BE2C (cell line): ENCODE measurements at places on chromosomes 7 and 10.

DNA sequence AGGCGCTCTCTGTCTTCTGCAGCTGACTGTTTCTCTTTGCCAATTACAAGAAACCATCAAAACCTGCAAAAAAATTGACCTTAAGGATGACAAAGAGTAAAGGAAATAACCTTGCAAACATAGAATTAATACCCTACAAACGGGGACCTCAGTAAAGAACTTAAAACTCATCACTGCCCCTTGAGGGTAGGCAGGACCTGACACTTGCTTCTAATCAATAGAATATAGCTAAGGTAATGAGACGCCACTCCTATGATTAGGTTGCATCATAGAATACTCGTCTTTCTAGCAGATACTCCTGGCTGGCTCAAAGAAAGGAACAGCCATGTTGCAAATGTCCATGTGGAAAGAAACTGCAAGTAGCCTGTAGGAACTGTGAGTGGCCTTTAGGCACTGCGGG is 140.0 kb downstream of the XPNPEP1 start:
- no peak for DNase-seq

DNA sequence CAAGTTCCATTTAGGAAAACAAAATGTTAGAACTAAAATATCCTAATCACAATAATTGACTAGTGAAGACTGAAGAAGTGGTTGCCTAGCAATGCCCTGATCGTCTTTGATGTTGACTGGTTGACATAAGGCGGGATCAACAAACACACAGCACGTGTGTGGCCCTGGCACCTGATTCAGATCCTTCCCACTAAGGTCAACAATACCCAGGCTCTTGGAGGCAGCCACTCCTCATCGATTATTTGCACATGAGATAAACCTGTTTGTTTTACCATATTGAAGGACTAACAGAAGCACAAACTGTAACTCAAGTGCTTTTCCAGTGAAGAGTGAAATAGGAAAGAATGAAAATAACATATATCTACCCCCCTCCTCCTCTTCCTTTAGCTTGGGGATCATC is 15.6 kb downstream of the FANK1 start:
- DNase-seq: no peak

DNA sequence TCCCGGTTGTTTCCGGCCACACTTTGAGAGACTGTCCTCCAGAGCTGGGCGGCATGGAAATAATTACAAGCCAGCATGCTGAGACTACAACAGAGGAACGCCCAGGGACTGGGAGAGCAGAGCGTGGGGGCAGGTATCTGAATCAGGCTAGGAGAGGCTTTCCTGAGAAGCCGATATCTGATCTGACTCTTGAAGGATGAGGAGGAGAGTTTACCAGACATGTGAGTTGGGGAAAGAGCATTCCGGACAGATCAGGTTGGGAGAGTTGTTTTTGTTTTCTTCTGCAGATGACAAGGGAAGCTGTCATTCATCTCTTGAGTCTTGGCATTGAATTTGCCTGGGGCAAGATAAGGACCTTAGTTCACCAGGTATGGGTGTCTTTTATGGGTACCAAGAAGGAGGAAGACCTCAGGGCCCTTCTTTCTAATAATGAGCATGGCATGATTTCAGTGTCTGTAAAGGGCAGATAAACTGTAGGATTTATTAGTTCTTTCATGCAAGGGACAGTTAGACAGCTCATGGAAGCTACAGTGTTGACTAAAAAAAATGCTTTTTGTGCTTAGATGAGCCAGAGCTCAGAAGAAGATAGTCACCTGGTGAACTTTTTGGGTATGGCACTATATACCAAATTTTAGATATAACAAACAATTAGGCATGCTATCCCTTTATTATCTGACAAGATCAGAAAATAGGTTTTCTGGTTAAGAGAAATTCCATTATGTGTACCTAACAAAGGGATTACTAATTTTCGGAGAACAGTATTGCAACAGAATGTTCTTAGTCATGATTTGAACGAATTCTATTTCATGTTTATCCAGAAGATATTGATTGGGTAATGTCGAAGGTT is 36.2 kb downstream of the WBP1L start:
- no peak for DNase-seq

DNA sequence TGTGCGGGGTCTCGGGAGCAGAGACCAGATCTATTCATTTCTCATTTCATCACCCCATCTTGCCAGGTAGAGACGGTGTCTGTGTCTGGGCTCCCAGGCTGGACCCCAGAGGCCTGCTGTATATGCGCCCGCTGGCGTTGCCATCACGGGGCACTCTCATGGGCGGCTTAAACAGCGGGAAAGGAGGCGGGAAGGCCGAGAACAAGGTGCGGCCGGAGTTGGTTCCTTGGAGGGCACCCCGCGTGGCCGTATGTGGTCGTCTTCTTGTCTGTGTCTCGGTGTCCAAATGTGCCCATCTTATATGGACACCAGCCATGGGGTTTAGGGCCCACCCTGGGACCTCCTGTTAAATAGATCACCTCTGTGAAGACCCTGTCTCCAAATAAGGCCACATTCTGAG is 2.1 kb upstream of the CFAP46 start:
- no peak for DNase-seq

GRCh38 chr10:59047180-59047579 is 129.3 kb upstream of the PHYHIPL start:
- no peak for DNase-seq

DNA sequence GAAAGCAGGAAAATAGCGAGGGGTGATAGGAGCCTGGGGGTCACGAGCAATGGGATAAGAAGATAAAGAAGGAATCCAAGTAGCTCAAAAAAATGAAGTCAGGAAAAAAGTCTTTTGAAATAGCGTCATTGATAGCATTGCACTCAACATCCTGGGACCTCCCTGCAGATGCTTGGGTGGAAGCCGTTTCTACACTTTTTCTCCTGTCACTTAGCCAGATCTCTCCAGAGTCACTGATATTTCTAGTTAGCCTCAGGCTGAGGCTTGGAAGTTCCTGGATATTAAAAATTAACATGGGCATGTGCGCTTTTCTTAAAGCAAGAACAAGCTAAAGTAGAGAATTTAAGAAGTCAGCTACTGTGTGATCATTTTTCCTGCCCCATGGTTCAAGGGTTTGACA is 39.5 kb upstream of the CHST15 start:
- DNase-seq: no peak

- DNase-seq: peak; percentile 59
Measured at GRCh38 chr7:16739863-16740622, 13.5 kb upstream of the TSPAN13 start.

- DNase-seq: no peak
Measured at GRCh38 chr7:51455513-51455912, 138.9 kb upstream of the COBL start.

- no peak for DNase-seq
Measured at GRCh38 chr10:11578802-11579255, 32.6 kb downstream of the USP6NL start.

DNA sequence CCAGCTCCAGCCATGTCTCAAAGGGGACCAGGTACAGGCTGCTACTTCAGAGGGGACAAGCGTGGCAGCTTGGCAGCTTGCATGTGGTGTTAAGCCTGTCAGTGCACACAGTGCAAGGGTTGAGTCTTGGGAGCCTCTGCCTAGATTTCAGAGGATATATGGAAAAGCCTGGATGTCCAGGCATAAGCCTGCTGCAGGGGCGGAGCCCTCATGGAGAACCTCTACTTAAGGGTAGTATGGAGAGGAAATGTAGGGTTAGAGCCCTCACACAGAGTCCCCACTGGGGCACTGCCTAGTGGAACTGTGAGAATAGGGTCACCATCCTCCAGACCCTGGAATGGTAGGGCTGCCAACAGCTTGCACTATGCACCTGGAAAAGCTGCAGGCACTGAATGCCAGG is 7.7 kb upstream of the NT5C3A start:
- no peak for DNase-seq

- no peak for DNase-seq
Measured at GRCh38 chr7:73974101-73974947, 53.6 kb upstream of the ELN start.

DNA sequence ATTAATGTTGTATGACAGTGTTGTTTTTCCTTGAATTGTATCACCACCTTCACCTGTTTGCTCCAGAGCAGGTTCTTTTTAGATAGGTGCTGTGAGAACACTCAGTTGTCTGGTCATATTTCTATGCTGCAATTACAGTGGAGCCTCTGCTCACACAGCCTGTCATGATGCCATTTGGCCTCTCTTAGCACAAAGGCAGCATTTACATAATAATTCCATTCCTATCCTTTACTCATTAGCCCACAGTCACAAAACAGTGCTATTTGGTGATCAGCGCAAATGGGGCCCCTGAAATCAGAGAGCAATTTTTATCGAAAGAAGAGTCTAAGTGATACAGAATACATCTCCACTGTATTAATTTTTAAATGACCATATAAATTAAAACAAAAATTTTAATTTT is 13.8 kb upstream of the DGKI start:
- DNase-seq: no peak

- DNase-seq: no peak
Measured at GRCh38 chr7:129557686-129558481, 53.6 kb upstream of the NRF1 start.

DNA sequence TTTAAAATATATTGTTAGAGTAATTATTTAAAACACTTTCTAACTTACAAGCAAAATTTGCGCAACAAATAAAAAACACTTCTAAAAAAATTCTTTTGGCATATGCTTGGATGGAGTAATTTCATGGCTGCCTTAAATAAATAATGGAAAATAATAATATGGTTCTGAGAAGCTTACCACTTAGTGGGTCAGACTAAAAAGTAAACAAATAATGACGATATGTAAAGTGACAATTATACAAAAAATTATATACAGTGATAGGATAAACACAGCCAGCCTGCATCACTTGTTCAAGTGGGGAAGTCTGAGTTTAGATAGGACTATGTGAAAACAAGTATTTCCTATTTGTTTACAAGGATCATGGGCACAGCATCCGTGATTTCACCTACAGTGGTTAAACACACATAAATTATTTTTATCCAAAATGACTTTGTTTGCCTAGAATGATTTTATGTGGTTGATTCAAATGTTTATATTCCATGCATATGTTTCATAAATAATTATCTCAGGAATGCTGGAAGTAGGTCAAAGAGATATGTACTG is 141.7 kb upstream of the SEMA3D start:
- no peak for DNase-seq

GRCh38 chr7:74084722-74085578 is 1.3 kb downstream of the LIMK1 start:
- no peak for DNase-seq

DNA sequence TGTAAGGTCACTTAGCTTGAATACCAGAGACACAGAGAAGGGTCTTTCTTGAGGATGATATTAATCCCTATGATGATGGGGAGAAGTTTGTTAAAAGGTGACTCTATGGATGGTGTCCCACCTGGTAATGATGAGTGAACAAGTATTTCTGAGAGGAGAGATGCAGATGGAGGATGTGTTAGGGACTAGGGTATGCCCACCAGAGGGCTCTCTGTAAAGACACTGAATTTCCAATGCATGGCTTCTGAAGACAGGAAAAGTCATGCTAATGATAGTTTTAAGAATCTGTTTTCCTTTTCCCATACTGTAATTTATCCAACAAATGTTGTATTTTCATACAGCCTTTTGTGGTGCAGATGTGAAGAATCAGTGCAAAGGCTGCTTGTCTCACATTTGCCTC is 1250.9 kb upstream of the CELF2 start:
- DNase-seq: no peak

DNA sequence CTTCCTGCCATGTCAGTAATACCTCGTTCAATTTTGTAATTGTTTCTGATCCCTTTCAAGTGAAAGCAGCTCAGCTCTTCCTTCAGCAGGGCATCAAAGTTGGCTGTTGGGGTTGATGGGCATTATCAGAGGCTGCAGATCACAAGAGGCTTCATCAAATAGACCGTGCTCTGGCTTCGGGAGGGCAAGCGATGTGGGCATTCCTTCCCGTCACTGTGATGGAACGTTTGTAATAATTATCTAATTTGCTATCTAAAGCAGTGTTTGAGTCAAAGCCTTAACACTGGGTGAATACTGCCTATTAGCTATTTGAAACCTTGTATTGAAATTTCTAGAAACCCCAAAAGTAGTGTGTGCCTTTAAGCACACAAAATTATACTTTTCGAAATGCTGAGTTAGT is 170.1 kb downstream of the OTUD1 start:
- no peak for DNase-seq

DNA sequence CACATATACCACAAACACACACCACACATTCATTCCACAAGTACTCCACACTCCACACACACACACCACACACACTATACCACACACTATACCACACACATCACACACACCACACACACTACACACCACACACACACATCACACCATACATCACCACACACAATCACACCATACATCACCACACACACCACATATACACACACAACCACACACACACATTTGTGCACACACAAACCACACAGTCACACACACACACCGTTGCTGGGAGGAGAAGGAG is 112.8 kb downstream of the PTPN20 start:
- no peak for DNase-seq

DNA sequence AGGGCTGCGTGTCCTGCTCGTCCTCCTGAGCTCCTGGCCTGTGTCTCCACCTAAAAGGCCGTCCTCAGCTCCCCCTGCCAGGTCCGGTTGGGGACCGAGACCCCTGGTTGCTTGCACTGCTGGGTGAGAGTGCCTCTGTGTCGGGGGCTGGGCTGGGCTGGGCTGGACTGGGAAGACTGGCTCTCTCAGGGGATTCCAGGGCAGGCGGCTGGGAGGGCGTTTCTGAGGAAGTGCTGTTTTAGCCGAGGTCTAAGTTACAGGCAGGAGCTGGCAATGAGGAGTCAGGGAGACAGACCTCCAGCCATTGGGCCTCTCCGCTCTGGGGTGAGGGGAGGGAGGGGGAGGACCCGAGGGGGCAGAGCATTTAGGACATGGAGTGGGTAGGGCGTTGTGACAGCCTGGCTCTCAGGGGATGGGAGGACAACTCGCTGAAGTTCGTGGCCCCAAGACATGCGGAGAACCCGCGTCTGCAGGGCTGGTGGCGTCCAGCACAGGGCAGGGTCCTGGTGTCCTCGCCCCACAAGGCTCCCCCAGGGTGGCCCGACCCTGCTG is 20.9 kb downstream of the FOXK1 start:
- DNase-seq: peak; percentile 34

DNA sequence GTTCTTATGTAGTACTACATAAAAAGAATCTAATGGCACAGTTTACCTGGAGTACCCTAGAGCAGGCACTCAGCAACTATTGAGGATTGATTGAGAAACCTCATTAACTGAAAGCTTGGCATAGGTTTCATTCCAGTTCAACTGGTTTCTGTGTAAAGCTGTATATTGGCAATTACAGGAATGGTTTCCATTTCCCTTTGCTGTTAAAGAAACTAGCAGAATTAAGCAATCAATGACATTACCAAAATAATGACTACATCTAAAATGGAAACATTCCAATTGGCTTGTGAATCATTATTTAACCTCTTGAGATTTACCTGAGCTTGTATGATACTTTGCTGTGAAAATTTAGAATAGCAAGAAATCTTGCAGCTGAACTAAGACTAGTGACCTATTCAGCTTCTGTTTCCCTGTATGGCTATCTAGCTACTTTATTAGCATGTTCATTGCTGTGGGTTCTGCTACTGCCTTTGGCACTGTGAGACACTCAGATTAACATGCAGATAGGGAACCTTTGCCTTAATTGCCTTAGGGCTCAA is 33.5 kb upstream of the CADPS2 start:
- DNase-seq: no peak
